Foreskin fibroblast (primary cell): ENCODE measurements at places on chromosomes 1 and 21.

- DNase-seq, result no peak
Measured at GRCh38 chr1:54409156-54410142, 3.3 kb upstream of the SSBP3 start.

DNA sequence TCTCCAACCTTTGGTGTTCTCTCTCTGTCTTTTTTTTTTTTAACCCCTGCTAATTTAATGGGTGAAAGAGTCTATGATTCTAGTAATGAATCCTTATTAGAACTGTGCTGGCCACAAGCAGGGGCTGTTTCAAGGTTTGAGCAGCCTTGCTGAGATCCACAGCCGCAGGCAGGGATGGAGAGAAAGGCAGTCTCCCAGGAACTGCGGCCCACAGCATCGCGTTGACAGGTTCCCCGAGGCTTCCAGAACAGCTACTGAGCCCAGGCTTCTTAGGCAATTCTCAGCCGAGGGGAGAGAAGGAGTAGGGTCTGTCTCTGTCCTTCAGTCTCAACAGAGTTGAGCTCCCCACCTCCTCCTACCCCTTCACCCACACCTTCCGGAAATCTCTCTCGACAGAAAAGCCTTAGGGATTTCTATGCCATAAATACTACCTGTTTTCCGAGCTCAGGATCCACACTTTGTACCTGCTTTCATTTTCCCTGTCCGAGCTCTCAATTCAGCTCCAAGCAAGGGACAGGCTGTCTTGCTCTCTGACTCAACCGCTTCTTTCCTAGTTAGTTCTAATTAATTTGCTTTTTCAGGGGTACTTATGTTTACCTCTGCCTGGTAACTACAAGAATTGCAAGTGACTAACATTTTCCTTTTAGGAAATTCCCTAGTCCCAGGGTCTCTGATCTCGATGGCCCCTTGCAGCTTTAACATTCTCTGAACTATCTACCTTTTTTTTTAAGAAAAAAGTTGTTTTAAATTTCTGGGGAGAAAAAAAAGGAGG lies 6.7 kb upstream of the CASZ1 start:
- no peak for DNase-seq

- DNase-seq, result peak; percentile 60
Measured at GRCh38 chr1:32350785-32351398, 11.4 kb downstream of the FAM229A start.

DNA sequence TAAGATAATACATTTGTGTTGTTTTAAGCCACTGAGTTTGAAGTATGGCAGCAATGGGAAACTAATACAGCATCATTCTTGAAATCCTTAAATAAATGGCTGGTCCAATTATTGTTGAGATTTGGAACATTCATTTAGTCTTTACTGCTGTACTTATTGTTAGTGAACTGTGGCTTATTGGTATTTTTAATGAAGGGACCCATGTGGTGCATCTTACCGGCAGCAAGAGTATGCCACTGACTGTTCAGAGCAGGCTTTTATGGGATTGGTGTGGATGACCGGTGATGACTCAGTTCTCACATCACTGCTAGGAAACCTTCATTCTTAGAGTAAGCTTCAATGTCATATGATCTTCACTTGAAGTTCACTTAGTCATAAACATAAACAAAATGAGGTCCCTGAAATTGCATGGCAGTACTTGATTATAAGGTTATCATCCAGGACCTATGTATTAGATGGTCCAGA lies 31.5 kb downstream of the PRKAA2 start:
- peak; percentile 94 for DNase-seq

DNA sequence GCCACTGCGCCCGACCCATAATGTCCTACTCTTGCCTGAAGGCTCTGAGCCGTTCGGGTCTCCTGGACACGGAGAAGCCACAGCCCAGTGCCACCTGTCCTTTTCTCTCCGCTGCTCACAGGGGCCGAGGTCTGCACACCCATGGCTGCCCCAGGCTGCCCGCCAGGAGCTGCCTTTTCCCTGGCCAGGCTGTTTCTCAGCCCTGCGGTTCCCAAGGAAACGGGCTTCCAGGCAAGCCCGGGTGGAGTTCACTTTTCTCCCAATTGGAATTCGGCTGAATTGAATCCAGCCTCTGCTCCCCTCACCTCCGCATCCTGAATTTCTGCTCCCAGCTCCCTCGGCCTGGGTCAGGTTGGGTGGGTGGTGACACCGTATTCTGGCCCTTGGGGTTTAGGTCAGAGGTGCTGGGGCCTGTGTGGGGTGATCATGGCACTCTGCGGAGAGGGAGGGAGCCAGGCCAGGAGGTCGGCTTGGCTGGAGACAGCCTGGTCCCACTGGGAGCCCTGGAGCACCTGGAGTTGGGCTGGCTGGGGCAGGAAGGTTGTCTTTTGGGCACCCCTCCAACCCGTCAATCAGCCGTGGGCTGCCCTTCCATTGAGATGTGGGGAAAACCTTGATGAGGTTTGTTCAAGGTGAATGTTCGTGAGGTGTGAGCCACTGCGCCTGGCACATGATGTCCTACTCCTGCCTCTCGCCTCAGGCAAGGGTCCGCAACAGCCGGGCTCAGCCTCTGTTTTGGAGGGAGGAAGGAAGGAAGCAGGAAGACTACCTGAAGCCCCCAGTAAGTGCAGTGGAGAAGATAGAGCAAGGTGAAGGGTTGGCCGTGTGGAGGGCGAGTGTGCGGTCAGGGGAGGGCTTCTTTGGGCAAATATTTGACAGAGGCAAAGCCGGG lies 25.1 kb downstream of the RRP1 start:
- DNase-seq, result no peak

- DNase-seq, result peak; percentile 84
Measured at GRCh38 chr1:105492921-105493320, 1563.6 kb upstream of the PRMT6 start.

DNA sequence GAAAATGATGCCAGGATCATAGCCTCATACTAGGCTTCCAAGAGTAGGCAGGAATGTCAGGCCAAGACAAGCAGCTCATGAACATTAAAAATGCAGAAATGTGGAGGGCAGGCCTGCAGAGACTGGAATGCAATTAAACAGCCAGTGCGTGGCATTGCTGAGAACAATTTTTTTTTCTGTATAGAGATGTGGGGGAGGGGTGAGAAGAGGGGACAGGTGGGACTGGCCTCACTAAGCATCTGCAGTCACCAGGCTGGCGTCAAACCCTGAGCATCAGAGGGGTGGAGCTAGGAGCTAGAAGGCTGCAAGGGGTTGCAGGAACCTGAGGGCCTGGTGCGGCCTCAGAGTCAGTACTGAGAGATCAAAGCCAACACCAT lies 114.1 kb downstream of the TNR start:
- no peak for DNase-seq

- DNase-seq, result no peak
Measured at GRCh38 chr1:168697356-168698126, 31.5 kb downstream of the DPT start.

GRCh38 chr1:152107984-152108881 lies 7.0 kb downstream of the TCHH start:
- peak; percentile 43 for DNase-seq

DNA sequence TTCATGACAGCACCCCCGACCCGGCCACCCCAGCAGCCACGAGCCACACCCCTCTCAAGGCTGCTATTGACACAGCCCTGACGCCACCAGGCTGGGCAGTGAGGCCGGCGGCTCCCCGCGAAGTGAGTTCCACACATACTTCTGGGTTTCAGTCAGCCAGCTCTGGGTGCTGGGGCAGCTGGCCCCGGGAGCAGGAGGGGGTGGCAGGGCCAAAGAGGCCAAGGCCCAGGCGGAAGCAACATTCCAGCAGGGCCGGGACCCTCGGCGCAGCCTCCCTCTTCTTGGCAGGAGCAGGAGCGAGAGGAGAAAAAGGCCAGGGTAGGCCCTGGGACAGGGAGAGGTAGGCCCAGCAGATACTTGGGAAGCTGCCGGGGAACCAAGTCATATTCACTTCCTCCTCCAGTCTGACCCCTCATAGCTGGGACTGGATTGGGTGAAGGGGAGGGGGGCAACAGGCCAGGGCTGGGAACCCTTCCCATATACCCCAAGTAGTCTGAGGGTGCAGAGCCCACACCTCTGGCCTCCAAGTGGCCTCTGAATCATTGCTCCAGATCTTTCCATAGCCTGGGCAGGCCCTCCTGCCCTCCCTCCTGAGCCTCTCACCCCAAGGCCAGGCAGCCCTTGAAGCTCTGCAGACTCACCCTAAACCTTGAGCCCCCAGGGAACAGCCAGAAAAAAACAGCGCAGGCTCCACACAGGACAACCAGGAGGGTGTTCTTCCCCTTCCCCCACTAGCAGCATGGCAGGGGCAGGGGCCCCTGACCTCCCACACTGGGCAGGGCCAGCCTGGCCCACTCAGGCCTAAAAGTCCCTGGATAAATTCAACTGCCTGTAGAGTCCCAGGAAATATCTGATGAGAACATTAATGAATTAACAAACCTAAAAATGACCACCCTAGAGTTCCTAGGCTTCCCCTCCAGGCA lies 5.7 kb downstream of the HSPG2 start:
- DNase-seq, result peak; percentile 94

- peak; percentile 39 for DNase-seq
Measured at GRCh38 chr1:56376188-56376984, 203.0 kb downstream of the PLPP3 start.

DNA sequence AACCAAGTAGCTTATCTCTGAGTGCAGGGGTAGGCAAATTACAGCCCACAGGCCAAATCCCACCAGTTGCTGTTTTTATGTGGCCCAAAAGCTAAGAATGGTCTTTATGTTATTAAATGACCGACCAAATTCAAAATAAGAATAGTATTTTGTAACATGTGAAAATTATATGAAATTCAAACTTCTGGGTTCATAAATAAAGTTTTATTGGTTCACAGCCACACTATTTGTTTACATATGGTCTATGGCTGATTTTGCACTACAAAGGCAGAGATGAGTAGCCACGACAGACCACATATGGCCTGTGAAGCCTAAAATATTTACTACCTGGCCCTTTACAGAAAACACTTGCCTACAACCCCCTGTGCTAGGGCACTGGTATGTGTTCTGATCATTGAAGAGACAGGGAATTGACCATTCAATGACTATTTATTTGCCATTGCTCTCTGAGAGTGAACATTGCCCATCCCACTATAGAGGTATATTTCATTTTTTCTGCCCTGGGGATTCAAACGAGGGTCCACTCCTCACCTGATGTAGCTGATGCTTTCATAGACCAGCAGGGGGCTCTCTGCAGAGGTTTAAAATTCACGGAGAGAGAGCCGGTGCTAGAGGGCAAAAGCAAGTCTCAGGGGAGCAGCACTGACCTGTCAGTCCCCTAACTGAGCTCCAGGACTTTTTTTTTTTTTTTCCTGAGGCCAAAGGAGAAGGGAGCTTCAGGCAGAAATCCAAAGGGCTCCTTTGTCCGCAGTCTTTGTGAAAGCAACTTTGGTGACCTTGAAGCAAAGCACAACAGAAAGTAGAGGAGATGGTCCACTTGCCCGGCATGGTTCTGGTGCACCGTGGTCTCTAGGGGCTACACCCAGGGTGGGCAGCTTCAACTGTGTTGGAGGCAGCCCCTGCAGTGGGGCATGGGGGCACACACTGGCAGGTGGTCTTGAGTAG lies 7.3 kb upstream of the GNL2 start:
- peak; percentile 54 for DNase-seq

- DNase-seq, result no peak
Measured at GRCh38 chr1:42761567-42761966, 5.3 kb downstream of the P3H1 start.

DNA sequence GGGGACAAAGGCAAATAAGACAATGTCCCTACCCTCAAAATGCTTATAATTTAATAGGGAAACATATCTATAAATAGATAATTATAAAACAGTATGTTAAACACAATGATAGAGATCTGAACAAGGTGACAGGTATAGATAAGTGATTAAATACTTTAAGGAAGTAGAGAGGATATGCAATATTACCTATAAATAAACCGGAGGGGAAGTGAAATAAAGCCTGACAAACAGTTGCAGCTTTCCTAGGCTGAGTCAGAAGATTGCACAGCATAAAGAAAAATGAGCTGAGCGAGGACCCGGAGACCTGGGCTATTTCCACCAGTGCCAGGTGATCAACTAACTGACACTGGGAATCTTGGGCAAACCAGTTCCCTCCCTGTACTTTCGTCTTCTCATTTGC lies 11.5 kb upstream of the PSRC1 start:
- no peak for DNase-seq

DNA sequence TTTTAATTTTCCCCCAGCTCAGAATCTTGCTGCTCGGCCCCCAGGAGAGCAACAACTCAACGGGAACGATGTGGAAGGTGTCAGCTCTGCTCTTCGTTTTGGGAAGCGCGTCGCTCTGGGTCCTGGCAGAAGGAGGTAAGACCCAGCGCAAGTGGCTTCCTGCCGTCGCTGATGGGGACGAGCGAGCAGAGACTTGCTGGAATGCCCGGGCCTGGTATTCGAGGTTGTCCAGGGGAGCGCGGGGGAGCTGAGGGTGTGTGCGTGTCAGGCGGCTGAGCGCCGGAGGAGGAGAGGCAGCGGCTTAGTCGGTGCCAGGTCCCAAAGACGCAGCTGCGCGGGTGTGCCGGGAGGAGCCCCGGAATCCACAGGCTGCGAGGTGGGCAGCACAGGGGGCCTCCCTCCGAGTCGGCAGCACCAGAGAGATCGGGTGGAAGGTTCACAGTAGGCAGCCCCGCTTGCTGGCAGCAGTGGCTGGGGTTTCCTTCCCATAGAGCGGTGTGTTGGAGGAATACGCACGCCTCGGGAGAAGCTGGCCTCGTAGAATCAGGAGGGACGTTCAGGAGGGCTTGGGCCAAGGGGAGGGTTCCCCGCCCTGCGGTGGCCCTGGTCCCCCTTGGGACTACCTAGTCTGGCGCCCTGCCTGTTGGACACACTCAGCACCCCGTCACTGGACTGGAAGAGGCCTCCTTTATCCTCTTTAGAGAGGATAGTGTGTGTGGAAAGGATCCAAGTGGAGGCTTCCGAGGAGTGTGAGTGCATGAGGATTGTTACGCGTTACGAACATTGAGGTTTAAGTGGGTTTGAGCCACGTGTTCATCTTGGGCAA lies 547 bp downstream of the PDPN start:
- DNase-seq, result no peak

DNA sequence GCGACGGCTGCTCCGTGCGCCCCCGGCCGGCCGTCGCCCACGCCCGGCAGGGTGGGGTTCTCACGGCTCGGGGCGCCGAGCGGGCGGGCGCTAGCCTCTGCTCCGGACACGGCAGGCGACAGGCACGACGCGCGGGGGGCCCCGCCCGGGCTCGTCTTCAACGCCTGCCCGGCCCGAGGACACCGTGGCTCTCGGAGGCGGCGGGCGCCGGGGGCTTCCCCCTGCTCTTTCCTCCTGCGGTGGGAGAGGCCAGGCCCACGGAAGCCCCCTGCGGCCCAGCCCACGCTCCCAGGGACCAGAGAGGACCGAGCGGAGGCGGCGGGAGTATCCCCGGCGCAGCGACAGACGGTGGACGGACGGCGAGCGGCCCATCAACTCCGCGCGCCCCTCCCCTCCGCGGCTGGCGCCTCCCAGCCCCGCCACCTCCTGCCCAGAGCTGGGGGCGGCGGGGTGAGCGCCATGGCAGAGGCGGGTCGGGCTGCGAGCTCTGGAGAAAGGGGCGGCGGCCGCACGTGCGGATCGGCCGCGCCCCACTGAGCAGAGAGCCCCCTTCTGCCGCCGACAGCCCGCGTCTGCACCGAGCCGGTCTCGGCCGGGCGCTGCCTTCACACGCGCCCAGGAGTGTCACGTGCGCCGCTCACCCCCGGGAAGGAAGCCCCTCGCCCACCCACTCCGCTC lies at the start of the genes SHE and TDRD10:
Gene SHE, minus strand, starts transcription at position 347 of the 678 bp plus-strand sequence. CDS start 386 bp downstream, outside the sequence.
Gene TDRD10, plus strand, starts transcription at position 154 of the 678 bp plus-strand sequence. CDS start 4,685 bp downstream, outside the sequence.
- DNase-seq, result no peak

- DNase-seq, result peak; percentile 8
Measured at GRCh38 chr1:18557621-18558465, 72.8 kb upstream of the PAX7 start.

GRCh38 chr1:166307261-166308188 lies 140.7 kb upstream of the FAM78B start:
- no peak for DNase-seq

- peak; percentile 91 for DNase-seq
Measured at GRCh38 chr21:41419921-41420862, 5.8 kb upstream of the MX1 start.

- DNase-seq, result peak; percentile 62
Measured at GRCh38 chr1:211515090-211516023, 23.4 kb upstream of the RD3 start.
